Mesenteric fat pad (tissue), 1 donor: ENCODE measurements at places on chromosomes 7 and 10. TPM values are rescaled to one million over a fixed set of nuclear protein-coding genes. Genes with fewer than 3 reads are reported as not detected.

Gene NPY
- not detected for total RNA-seq

Gene IDE
- 37.4 TPM for total RNA-seq

Gene PTN
- 10.3 TPM for total RNA-seq

DNA sequence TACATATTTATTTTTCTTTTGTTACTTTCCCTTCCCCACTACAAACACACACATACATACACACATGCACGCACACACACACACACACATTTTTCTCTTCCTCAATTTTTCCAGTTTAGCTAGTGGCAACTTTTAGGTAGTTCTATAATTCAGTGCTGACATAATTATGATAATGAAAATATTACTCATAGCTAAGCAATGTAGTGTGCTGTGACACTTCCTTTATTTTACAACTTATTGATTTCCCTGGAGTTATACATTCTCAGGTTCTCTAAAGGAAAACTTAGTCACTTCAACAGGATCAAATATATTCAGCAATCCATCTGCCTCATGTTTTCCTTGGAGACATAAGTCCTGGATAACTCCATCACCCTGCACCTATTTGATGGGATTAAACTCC, 151.6 kb downstream of the CACNA2D1 start:
- no peak for DNase-seq

DNA sequence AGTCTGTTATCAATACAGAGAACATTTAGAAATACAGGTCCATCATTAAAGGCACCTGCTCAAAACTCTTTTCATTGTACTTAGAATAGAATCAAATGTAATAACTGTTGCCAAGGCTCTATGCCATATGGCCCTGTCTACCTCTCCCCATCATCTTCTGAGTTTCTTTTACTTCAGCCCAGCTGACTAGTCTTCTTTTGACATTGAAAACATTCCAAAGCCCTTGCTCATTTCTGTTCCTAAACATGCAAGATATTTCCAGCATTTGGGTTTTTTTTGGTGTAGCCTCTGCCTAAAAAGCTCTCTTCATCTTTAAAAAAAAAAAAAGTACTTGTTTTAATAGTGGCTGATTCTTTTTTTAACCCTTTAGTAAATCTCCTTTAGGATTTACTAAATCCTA, 165.5 kb upstream of the SMIM30 start:
- DNase-seq, result no peak

- no peak for DNase-seq
These were observed 140.9 kb downstream of the CHN2 start for GRCh38 chr7:29335188-29336083.

DNA sequence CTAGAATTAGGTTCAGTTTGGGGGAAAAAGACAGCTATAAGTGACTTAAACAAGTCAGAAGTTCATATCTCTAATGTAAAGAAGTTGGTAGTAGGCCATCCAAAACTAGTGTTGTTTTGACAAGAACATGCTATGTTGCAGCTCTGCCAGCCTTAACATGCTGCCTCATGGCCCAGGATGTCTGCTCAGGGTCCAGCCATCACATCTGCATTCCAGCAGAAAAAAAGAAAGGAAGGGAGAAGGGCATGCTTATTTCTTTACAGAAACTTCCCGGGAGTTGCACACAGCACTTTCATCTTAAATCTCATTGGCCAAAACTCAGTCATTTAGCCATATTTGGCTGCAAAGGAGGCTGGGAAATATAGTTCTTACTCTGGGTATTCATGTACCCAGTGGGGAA, 400.4 kb upstream of the PODXL start:
- DNase-seq, result no peak

DNA sequence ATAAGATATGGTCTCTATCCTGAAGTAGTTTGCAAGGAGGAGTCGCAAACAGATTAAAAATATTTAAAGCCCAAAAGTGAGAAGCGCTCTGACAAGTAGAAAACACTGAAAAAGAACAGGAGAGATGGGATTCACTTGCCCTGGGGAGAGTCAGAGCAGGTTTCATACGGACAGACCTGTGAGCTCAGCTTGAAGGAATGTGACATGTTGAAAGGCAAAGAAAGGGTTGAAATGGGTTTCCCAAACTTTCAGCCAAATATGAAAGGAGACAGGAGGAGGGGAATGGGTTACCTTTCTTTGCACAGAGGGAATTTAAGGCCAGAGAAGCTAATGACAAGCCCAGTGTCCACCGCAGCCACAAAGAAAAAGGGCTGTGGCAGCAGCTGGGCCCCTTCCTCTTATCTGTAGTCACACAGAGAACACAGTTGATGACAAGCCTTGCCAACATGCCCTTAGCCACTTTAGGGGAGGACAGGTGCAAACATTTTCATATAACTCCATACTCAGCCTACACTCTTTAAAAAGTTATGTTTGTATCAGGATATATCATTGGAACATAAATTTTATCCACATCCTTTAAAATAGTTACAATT, 14.9 kb downstream of the HOXA1 start:
- DNase-seq, result no peak

- peak; percentile 43 for DNase-seq
These were observed 14.7 kb upstream of the FAM171A1 start for GRCh38 chr10:15385552-15386455.

GRCh38 chr7:94061326-94061725, 57.2 kb upstream of the BET1 start:
- no peak for DNase-seq

DNA sequence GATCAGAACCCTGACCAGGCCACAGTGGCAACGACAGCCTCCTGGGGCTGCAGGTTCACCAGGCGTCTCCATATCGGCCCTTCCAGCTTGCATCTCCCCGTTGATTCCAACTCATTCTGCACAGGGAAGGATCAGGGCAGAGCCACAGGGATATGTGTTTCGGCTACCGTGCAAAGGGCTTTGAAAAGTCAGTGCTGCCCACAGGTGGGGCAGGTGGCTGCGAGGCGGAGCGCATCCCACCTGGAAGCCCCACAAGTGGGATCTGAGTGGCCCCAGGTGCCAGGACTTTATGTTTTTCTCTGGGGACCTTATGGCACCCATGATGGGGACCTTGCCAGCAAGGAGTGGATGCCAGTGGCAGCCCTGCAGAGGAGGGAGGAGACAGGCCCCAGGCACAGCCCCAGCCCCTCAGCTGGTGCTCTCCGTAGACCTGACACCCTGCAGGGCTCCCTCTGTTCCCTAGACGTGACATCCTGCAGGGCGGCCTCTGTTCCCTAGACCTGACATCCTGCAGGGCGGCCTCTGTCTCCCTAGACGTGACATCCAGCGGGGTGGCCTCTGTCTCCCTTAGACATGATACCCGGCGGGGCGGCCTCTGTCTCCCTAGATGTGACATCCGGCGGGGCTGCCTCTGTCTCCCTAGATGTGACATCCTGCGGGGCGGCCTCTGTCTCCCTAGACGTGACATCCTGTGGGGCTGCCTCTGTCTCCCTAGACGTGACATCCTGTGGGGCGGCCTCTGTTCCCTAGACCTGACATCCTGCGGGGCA, 189.4 kb downstream of the ELFN1 start:
- no peak for DNase-seq
